ENCODE measurements at places on chromosomes 12 and 14.

- peak; percentile 45 for DNase-seq
Measured at GRCh38 chr12:4307593-4308333, 13.2 kb upstream of the TIGAR start.

DNA sequence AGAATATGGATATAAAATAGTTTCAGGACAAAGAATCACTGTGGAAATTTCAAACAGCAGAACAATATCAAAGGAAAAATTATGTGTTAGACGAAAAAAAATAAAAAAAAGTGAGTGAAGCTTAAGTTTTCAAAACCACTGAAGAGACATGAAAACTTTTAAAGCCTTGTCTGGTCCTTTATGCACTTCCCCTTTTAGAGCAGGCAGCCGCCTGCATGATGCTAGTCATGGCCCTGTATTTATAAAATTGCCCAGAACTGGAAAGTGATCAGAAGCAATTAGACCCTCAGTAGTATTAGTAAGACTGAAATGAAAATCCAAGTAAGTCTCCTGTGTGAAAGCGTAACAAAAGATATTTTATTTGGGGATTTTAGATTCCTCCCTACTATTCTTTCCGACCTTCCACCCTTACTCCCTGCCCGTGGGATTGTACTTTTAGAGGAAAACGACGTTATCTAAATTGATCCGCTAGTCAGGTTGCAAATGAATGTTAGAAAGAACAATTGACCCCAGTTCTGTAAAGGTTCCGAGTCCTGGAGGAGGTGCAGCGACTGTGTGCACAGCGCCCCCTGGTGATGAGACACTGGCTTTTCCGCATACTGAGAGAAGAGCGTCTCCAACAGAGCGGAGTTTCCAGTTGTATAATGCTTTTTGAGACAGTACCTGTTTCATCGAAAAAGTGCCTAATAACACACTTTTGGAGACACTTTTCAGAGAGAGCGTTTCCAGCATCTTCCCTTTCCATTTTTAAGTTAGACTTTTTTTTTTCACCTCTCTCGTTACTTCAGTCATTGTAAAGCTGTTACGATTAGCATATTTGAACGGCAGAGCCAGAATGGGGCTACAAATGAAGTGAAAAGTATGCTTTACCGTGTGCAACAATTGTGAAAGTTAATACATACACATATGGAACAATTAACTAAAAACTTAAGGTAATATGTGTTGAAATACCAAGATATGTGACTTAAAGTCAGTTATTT is 12.4 kb downstream of the MGST1 start:
- peak; percentile 66 for DNase-seq

- no peak for DNase-seq
Measured at GRCh38 chr12:52494518-52494917, 1.5 kb upstream of the KRT6A start.

- no peak for DNase-seq
Measured at GRCh38 chr12:19138551-19138950, 9.0 kb downstream of the PLEKHA5 start.

DNA sequence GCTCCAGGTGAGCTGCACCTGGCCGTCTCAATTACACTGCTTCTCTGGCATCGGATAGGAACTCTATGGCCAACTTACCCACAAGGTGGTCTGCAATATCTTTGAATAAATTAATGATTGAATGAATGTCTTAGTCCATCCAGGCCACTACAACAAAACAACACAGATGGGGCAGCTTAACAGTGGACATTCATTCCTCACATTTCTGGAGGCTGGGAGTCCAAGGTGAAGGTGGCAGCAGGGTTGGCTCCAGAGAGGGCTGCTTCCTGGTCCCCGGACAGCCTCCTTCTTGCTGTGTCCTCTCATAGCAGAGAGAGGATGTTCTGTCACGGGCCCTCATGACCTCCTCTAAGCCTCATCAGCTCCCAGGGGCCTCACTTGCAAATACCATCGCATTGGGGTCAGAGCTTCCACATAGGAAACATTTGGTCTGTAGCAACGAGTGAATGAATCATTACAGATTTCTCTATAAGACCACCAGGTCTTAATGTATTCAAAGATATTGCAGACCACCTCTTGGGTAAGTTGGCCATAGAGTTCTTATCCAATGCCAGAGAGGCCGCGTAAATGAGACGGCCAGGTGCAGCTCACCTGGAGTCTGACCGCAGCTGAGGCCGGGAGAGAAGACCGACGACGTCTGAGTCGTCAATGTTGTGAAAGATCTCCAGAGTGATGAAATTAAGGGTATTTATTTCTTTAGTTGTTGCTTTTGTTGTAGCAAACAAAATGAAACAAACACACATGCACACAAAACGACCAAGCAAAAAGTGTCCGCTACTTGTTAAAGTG is 182.7 kb upstream of the C14orf180 start:
- no peak for DNase-seq

DNA sequence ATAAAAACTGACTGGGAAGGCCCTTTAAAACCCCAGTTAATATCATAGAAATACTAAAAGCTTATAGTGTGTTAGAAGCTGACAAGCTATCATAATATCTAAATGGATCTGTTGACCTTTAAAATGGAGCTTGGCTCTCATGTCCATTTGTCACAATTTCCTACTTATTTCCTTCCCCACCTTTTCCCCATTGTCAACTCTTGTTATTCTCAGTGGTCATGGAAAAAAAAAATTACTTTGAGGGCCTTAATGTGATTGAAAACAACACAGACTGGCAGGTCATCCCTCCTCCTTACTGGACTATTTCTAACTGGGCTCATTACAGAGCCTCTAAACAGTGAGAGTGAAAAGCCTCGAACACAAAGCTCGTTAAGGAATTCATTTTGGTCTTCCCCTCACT is 13.7 kb upstream of the WNK1 start:
- no peak for DNase-seq

DNA sequence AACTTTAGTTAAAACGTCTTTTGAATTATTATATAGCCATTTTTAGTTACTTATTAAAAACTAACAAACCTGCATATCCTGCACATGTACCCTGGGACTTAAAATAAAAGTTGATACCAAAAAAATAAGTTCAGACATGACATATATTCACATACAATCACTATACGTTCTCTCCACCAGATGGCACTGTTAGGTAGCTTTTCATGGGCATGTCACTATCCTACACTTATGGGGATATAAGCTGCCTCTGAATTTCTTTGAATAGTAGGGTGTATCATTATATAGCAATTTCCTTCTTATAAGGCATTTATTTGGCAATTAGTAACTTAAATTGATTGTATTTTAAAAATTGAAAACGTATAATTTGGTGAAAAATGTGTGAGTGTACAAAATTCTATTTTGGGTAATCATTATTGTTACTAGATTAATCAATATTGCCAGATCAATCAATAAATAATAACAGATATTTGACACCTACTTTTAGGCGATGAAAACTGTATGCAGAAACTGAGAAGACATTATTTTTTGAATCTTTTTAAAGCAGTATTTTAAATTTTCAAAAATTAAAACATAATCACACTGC is 31.8 kb upstream of the OR10A7 start:
- no peak for DNase-seq

- DNase-seq: no peak
Measured at GRCh38 chr14:52219488-52220084, 47.9 kb upstream of the PTGDR start.

DNA sequence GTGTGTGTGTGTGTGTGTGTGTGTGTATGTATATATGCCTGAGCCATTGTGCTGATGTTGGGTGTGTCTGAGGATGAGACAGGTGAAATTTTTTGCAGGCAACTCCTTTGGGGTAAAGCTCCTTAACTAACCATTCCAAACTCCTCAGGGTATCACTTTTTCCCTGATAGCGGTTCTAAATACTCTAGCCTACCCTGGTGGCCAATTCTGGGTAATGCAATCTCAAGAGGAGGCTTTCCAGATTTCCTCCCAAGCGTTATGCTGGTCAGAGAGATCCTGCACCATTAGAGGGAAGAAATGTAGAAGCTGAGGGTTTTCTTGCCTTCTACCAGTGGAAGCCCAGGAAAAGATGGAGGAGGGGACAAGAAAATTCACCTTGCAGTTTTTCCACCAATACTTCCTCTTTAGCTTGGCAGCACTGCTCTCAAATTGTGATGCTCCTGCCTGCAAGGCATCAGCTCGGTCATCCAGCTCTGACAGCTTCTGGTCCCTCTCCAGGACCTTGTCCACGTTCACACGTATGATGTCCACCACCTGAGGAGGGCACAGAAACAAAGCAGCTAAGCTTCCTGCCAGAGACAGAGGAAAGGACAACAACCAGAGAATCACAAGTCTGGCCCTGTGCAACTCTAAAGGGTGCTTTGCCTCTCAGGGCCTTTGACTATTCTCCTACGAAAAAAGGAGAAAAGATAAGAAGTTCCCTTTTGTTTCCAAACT is 4.9 kb downstream of the VAMP1 start:
- DNase-seq: peak; percentile 60

DNA sequence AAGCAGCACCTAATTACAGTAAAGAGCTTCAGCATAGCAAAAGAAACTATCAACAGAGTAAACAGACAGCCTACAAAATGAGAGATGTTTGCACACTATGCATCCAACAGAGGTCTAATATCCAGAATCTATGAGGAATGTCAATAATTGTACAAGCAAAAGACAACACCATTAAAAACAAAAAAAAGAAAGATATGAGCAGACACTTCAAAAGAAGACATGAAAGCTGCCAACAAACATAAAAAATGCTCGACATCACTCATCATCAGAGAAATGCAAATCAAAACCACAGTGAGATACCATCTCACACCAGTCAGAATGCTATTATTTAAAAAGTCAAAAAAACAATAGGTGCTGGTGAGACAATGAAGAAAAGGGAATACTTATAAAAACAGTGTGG is 273.1 kb downstream of the TMTC2 start:
- DNase-seq: no peak

GRCh38 chr14:36019126-36019525 is 157.4 kb downstream of the PTCSC3 start:
- no peak for DNase-seq

- no peak for DNase-seq
Measured at GRCh38 chr12:132109741-132110140, 34.4 kb downstream of the DDX51 start.

- no peak for DNase-seq
Measured at GRCh38 chr14:91078095-91078737, 17.8 kb upstream of the RPS6KA5 start.

- peak; percentile 81 for DNase-seq
Measured at GRCh38 chr14:90235179-90235976, 21.0 kb upstream of the PSMC1 start.

DNA sequence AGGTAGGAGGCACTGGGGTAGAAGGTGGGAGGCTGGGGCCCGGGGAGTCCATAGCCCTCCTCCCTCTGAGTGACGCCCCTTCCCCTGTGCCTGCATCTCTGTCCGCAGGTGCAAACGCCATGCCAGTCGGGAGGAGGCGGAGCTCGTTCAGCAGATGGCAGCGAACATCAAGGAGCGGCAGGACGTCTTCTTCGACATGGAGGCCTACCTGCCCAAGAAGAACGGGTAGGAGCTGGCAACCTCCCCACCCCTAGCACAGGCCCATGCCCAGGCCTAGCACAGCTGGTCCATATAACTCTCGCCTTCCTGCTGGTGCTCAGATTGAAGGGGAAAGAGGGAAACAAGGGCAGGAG is 35.6 kb downstream of the TMEM120B start:
- DNase-seq: no peak

Measured in liver (tissue), 10 donors.